Activated T-helper 17 cell treated with anti-CD3 and anti-CD28 coated beads, Interleukin-2, amount 50 U/mL, for 72 hours (primary cell): ENCODE measurements at places on chromosomes 2 and 18. TPM values are rescaled to one million over a fixed set of nuclear protein-coding genes. Genes with fewer than 3 reads are reported as not detected.
A peak's percentile ranks its signal among the peaks of the same experiment; 100 is the strongest.

GRCh38 chr2:223586261-223586660, 15.9 kb downstream of the SCG2 start:
- no peaks in the 10 kb centered on the region for H3K36me3 ChIP-seq
- ATAC-seq, result no peak
- no peak overlapping the region for H3K27ac ChIP-seq
- no peak overlapping the region for H3K4me3 ChIP-seq

- H3K4me3 ChIP-seq, result no peak overlapping the region
- peaks cover 6% of the 10 kb centered on the region for H3K4me1 ChIP-seq
- no peaks in the 10 kb centered on the region for H3K27me3 ChIP-seq
- no peak for ATAC-seq
- H3K36me3 ChIP-seq, result no peaks in the 10 kb centered on the region
These were observed 37.8 kb downstream of the SLC14A2 start for GRCh38 chr18:45653090-45653489.

DNA sequence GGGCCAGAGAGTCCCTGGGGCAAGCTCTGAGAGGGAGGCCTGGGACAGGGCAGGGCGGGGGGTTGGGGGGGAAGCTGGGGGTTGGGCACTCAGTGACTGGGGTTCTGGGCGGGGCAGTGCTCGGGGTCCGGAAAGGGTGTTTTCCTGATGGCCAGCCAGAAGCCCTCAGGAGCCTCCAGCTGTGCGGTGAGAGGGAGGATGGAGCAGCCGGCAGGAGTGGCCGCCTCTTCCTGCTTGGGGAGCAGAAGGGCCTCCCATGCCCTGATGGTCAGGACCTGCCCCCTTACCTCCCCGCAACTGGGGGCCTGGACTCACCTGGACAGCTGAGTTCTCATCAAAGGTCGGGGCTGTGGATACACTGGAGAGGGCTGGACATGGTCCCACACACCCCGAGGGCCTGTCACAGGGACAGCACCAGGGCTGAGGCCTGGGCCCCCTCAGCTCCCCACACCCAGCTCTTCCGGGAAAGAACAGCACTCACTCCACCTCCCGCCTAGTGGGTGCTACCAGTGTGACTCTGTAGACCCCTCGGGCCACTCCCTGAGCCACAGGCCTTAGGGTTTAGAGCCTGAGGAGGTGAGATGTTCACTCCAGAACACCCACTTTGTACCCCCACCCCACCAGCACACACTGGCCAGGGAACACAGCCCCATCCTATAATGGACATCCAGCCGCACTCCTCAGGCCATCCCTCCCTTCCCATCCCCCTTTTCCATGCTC, 6.7 kb downstream of the SFTPB start:
- H3K36me3 ChIP-seq, result peaks cover 20% of the 10 kb centered on the region
- H3K27ac ChIP-seq, result no peak overlapping the region
- H3K27me3 ChIP-seq, result no peaks in the 10 kb centered on the region
- no peak for ATAC-seq
- no peaks in the 10 kb centered on the region for H3K4me1 ChIP-seq

DNA sequence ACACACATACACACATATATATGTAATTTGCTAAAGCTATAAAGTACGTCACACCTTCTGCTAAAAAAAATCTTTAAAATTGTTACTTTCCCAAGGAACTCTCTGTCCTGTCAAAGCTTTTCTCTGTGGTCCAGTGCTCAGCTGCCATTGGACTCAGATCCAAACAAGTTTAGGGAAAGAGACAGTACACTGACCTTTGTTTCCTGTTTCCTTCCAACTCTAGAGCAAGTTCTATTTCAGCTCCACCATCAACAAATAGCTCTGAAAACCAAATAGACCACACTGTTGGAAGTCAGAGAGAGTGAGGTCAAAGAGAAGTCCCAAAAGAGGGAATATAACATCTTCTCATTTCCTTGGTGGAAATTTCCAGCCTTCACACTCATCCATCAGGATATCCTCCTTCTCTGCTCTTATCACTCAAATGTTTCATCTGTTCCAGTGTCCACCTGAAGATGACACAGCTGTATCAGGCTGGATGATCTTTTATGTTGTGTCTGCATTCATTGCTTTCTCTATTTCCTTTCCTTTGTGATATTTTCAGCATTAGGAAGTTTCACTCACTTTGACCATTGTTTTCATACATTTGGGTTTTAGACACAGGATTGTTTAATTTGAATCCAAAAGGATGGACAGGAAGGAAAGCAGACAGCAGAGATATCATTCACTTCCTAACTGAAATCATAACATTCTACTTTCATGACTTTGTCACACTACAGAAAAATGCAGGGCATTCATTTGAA, 192.3 kb upstream of the NT5C1B start:
- H3K4me3 ChIP-seq, result no peak overlapping the region
- H3K36me3 ChIP-seq, result no peaks in the 10 kb centered on the region
- no peaks in the 10 kb centered on the region for H3K27me3 ChIP-seq

GRCh38 chr2:144350151-144350802, 169.6 kb downstream of the ZEB2 start:
- H3K27ac ChIP-seq, result peak overlapping the region; percentile 63
- H3K36me3 ChIP-seq, result no peaks in the 10 kb centered on the region
- peaks cover 5% of the 10 kb centered on the region for H3K4me1 ChIP-seq
- peak overlapping the region; percentile 39 for H3K4me3 ChIP-seq
- H3K27me3 ChIP-seq, result no peaks in the 10 kb centered on the region

DNA sequence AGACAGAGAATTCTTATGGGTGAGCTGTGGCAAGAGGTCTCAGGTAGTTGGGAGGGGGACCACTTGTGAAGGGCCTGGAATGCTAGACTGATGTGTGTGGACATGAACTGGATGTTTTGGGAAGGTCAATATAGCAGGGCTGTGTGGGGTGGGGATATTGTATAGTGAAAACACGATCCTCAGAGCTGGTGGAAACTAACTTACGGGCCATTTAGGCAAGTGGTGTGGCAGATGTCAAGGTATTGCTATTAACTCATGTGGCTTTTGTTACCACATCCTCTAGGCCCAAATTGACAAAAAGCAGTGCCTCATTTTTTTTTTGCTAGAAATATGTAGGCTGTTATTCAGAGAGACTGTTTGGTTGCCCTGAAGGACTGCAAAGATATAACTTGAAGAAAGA, 8.0 kb upstream of the GALNT1 start:
- peaks cover 3% of the 10 kb centered on the region for H3K27me3 ChIP-seq
- H3K36me3 ChIP-seq, result no peaks in the 10 kb centered on the region

DNA sequence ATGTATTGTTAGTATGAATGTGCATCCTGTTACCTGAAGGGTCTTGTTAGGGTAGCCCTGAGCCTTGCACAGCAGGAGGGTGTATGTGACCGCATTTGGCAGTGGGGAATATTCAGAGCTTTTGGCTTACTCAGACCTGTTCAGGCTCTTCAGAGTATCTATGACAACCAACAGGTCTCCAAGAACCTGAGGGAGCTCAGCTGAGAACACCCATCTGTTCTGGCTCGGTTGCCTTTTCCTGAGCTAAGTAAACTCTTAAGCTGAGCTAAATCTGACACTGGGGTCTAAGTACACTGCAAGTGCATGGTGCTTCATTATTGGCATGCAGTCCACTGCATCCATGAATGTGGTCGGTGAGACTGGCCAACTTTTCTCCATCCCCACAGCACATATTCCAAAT, 92.4 kb upstream of the CHST9 start:
- ATAC-seq, result no peak
- no peaks in the 10 kb centered on the region for H3K36me3 ChIP-seq
- no peak overlapping the region for H3K4me3 ChIP-seq
- H3K27me3 ChIP-seq, result no peaks in the 10 kb centered on the region
- H3K4me1 ChIP-seq, result no peaks in the 10 kb centered on the region
- H3K27ac ChIP-seq, result no peak overlapping the region

DNA sequence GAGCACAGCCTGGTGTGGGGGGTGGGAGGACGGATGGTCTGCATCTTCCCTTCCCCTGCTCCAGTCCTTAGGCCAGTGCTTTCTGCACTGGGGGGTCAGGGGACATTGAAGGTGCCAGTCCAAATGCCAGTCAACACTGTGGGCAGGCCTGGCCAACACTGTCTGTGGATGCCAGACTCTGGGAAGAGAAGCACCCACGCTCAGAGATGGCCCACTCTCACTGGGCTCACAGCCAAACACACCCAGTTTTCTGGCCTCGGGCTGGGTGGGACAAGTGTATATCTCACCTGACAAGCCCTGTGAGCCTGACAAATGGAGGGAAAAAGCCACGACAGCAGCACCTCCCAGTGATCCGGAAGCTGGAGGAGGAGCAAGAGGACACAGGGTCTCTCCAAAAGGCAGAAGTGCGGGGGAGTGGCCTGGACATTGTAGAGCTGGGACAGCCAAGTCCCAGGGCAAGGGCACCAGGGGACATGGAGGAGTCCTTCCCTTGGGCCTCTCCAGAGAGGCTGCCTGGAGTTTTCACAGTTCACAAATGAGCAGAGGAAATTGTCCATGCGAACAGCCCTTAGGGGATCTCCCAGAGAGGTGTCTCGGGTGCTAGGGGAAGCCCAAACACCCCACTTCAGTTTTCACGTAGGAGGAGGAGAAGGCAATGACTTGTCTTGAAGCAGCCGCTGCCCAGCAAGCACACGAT, 79.3 kb downstream of the SDC1 start:
- peaks cover 27% of the 10 kb centered on the region for H3K27me3 ChIP-seq
- H3K4me3 ChIP-seq, result no peak overlapping the region
- H3K4me1 ChIP-seq, result no peaks in the 10 kb centered on the region
- H3K36me3 ChIP-seq, result no peaks in the 10 kb centered on the region

- no peak overlapping the region for H3K27ac ChIP-seq
- H3K4me3 ChIP-seq, result no peak overlapping the region
- no peaks in the 10 kb centered on the region for H3K36me3 ChIP-seq
These were observed 36.8 kb upstream of the CPS1 start for GRCh38 chr2:210519594-210519993.

DNA sequence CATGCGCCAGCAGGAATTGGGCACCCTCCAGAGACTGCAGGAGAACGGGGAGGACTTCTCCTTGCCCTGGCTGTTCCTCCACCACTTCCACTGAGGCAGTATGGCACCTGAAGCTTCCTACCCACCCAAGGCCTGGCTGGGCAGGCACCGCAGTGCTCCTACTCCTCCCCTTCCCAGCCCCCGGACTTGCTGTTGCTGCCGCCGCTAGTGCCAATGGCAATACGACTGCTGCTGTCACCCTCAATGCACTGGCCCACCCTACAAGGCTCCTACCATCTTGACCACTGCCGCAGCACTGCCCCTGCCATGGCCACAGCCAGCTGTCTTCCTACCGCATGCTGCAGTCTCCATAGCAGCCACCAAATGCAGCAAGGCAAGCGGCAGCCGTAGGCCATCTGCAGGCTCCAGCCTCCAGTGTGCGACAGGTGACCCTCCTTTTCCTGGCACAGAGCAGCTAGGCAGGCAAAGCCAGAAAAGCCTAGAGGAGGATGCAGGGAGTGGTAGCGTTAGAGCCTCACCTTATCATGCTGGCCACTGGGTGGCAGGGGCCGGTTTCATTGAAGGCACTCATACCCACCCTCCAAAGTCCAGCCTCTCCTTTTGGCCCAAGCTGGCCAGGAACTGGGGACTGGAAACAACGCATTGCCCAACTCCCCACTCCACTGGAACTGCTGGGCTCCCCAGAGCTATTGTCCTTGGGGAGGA, 47.4 kb upstream of the ANKRD62 start:
- no peak overlapping the region for H3K4me3 ChIP-seq
- no peaks in the 10 kb centered on the region for H3K36me3 ChIP-seq
- H3K27me3 ChIP-seq, result peaks cover 10% of the 10 kb centered on the region
- H3K4me1 ChIP-seq, result peaks cover 6% of the 10 kb centered on the region

GRCh38 chr2:85009019-85009618, 38.2 kb downstream of the KCMF1 start:
- H3K36me3 ChIP-seq, result peaks cover 71% of the 10 kb centered on the region
- peak overlapping the region; percentile 63 for H3K4me3 ChIP-seq
- peak; percentile 53 for ATAC-seq
- H3K27me3 ChIP-seq, result no peaks in the 10 kb centered on the region
- H3K27ac ChIP-seq, result peak overlapping the region; percentile 82
- peaks cover 54% of the 10 kb centered on the region for H3K4me1 ChIP-seq

- no peaks in the 10 kb centered on the region for H3K4me1 ChIP-seq
- H3K27me3 ChIP-seq, result no peaks in the 10 kb centered on the region
- H3K4me3 ChIP-seq, result no peak overlapping the region
- no peak for ATAC-seq
- no peak overlapping the region for H3K27ac ChIP-seq
These were observed 67.8 kb downstream of the RTP5 start for GRCh38 chr2:241937297-241937696.

DNA sequence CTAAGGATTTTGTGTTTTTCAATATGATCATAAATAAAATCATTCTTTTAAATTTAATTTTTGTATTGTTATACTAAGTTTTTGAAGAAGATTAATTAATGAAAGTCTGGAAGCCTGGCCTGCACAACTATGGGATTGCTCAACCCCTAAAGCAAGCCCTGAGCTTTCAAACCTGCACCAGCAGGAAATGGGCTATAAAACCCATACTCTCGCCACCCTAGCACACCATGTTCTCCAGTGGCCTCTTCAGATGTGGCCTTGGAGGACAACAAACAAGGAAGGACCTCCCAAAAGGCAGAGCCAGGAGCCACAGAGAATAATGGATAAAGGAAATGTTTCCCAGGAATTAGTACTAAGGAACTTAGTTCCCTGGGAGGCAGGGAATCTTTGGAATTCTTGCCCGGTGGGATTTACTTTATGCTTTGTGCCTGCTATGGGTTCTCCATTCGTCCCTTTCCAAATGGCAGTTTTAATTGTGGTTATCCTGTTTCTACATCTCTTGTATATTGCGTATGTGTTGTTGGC, 212.5 kb downstream of the ZFP36L2 start:
- no peak overlapping the region for H3K27ac ChIP-seq
- H3K36me3 ChIP-seq, result no peaks in the 10 kb centered on the region
- H3K4me1 ChIP-seq, result peaks cover 5% of the 10 kb centered on the region

The SERPINB11 gene
- total RNA-seq, result not detected

The ABCB11 gene
- total RNA-seq, result not detected

The SIGLEC15 gene
- total RNA-seq, result not detected

The SPIRE1 gene
- total RNA-seq, result 12.4 TPM

The EMILIN1 gene
- 0.42 TPM for total RNA-seq

The RAX gene
- total RNA-seq, result not detected
